ENCODE measurements at places on chromosomes 5 and 9. TPM values are rescaled to one million over a fixed set of nuclear protein-coding genes. Genes with fewer than 3 reads are reported as not detected.
A peak's percentile ranks its signal among the peaks of the same experiment; 100 is the strongest.

Gene CSF2
- polyA plus RNA-seq, result not detected

- DNase-seq, result no peak
Measured at GRCh38 chr5:52922384-52922783, 66.8 kb upstream of the ITGA2 start.

Gene ADGRD2
- polyA plus RNA-seq, result not detected

DNA sequence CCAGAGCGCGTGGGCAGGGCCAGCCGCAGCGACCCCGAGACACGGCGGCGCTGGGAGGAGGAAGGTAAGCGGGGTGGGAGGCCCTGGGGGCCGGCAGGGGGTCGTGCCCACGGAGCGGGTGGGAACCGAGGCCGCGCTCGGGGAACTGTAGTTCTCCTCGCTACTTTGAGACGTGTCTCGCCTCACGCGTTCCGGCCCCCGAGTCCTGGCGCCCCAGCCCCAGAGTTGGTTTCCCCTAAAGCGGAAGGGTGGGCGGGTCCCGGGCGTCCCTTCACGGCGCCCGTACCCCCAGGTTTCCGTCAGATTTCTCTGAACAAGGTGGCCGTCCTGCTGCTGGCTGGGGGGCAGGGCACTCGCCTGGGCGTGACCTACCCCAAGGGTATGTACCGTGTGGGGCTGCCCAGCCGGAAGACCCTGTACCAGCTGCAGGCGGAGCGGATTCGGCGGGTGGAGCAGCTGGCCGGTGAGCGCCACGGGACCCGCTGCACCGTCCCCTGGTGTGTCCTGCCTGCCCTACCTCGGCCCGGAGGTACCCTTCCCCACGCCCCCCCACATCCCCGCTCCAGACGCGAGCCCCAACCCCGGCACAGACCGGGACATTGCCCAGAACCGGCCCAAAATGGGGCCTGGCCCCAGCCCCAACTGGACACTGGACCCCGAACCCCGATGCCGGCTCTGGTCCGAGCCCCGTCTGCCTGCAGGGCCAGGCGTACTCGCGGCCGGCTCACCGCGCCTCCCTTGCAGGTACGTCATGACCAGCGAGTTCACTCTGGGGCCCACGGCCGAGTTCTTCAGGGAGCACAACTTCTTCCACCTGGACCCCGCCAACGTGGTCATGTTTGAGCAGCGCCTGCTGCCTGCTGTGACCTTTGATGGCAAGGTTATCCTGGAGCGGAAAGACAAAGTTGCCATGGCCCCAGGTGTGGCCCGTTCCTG, 709 bp downstream of the UAP1L1 start:
- peak; percentile 57 for DNase-seq

Gene PPP3R2
- polyA plus RNA-seq, result not detected

Gene IRX2
- polyA plus RNA-seq, result not detected

GRCh38 chr9:32558408-32558934, 6.1 kb upstream of the TOPORS start:
- no peak for DNase-seq

GRCh38 chr5:146813346-146814157, 65.0 kb downstream of the PPP2R2B start:
- no peak for DNase-seq

All from naive B cell (primary cell).